ENCODE measurements at places on chromosomes 13 and 19.

- no peak for DNase-seq
These were observed 4.9 kb upstream of the DMKN start for GRCh38 chr19:35518313-35518712.

DNA sequence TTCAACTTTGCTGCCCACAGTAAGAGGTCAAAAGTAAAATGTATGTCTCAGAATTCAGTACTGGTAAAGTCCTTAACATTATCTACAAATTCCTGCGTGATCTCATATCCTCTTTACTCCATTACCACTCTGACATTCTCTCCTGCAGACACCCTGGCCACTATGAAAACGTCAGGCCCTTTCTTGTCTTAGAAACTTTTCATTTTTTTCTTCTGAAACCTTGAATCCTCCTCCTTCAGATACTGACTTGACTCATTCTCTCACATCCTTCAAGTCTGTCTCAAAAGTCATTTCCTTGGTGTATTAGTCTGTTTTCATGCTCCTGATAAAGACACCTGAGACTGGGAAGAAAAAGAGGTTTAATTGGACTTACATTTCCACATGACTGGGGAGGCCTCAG is 262.3 kb downstream of the POU4F1 start:
- no peak for DNase-seq

DNA sequence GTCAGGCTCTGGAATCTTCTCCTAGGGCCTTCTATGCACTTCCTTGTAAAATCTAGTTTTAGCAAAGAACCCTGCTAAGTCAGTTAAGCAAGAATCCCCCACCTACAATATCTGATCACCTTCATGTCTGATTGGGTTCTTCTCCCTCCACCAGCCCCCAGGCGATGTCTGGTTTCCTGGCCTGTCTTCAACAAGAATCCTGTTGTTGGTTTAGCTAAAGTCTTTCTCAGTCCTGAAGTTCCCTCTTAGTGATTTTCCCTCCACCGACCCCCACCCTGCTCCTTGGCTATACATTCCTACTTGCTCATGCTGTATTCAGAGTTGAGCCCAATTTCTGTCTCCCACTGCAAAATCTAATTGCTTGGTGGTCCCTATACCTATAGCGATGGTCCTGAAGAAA is 35.2 kb upstream of the SLC46A3 start:
- DNase-seq = peak; percentile 74

DNA sequence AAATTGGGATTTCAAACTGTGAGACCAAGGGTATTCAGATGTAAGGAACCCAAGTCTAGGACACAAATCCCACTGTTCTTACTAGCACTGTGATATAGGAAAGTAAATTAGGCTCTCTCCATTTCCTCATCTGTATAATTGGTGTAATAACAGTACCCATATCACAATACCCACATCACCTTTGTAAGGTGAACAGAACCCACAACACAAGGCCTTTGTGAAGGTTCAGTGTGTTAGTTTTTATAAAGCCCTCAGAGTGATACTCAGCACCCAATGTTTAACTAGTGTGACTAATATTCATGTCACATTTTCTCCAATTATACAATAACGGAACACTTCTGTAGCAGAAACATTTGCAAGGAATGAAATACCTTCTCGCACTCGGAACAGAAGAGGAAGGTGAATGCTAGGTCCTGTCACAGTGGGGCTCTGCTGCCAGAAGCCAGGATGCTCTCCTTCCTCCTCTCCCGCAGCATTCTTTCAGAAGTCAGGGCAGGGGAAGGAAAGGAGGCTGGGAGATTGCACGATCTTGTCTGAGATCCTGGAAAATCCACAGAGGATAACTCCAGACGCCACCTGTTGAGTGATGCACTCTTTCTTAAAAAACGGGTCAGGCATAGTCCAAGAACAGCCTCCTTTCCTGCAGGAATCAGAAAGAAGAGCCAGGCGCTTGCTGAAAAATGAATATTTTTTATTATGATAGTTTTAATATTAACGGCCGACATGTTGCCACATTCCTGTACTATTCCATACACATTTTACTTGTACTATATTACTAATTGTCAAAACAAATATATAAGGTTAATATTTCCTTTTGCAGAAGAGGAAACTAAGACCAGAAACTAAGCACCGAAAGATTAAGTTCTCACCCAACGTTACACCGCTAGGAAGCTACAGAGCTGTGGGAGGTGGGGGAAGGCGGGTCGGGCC is 762 bp downstream of the ZNF45 start:
- DNase-seq = no peak

GRCh38 chr13:53121919-53122318 is 93.3 kb downstream of the OLFM4 start:
- no peak for DNase-seq

GRCh38 chr19:3684054-3684816 is 16.0 kb downstream of the PIP5K1C start:
- DNase-seq = no peak

DNA sequence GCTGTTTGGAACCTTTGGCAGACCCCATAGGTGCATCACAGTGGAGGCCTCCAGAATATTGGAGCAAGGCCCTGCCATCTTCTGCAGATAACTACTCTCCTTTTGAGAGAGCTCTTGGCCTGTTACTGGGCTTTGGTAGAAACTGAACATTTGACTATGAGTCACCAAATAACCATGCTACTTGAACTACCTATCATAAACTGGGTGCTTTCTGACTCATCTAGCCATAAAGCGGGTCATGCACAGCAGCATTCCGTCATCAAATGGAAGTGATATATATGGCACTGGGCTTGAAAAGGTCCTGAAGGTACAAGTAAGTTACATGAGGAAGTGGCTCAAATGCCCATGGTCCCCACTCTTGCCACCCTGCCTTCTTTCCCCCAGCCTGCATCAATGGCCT is 782.5 kb upstream of the SLITRK6 start:
- DNase-seq = no peak

- no peak for DNase-seq
These were observed 91.0 kb upstream of the RAP2A start for GRCh38 chr13:97342936-97343335.

- no peak for DNase-seq
These were observed 8.7 kb upstream of the INSL3 start for GRCh38 chr19:17829855-17830566.

DNA sequence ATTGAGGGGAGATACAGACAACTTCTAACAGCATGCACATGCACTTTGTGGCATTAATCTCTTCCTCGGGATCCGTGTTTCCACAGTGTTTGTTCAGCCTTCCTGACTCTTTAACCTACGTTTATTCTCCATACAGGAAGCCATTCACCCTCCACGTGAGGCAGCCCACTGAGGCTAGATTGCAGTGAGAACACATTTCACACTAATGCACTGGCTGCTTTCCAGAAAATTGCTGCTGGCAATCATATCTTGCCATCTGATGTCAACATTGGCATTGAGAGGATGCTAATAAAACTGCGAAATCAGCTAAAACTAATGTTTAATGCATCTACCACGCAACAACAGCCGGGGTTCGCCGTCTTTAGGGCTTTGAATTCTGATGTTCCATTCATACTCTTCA is 30.0 kb downstream of the DCLK1 start:
- DNase-seq = no peak

GRCh38 chr19:43664018-43664417 is 6.0 kb downstream of the PLAUR start:
- no peak for DNase-seq

DNA sequence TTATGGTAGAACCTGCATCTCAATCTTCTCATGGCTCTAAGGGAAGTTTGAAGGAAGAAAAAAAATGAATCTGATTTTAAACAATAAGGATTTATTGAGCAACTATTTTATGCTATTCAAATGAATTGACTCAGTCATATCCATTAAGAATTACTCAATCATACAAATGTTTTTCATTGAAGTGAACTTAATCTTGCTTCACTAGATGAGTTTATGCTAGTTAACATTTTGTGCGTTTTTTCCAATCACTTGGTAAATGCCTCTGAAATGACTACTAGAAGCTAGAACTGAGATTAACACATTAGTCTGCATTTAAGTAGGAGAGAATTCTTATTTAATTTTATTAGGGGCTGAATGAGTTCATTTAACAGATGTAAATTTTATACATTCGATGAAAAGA is 25.2 kb downstream of the RXFP2 start:
- DNase-seq = no peak

DNA sequence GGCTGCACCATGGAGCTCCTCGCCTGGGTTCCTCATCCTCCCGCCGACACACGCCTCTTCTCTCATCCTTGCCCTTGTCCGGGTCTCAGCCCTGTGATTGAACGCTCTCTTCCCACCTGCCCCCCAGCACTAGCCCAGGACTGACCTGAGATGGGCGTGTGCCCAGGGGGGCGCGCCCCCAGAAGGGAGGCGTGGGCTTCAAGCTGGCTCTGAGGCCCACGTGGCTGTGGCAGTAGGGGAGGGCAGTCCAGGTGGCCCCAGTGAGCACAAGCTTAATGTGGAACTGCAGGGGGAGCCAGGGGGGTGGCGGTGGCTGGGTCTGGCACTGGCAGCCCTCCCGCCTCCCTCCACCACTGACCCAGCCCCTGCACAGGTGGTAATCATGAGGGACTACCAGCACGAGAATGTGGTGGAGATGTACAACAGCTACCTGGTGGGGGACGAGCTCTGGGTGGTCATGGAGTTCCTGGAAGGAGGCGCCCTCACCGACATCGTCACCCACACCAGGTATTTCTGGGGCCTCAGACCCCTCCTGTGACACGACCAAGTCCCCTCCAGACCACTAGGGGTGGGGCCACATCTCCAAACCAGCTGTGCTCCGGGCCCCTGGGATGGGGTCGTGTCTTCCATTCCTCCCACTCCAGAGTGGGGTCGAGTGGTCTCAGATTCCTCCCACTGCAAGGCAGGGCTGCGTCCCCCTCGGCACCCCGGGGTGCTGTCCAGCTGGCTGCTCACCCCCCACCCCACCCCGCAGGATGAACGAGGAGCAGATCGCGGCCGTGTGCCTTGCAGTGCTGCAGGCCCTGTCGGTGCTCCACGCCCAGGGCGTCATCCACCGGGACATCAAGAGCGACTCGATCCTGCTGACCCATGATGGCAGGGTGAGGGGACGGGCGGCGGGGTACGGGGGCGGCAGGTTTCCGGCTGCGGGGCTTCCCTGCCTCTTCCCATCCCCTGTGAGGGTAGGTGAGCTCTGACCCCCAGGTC is 21.9 kb upstream of the NCCRP1 start:
- no peak for DNase-seq

GRCh38 chr13:50629497-50629896 is 214.0 kb downstream of the DLEU7 start:
- DNase-seq = no peak

- no peak for DNase-seq
These were observed at the start of gene ONECUT3 for GRCh38 chr19:1752757-1753728. ONECUT3 (plus strand) TSS chr19:1753506; CDS start chr19:1753663, 157 bp downstream.

- peak; percentile 88 for DNase-seq
These were observed 46.2 kb downstream of the DCT start for GRCh38 chr13:94433055-94433961.

GRCh38 chr13:75468098-75468497 is 13.9 kb downstream of the TBC1D4 start:
- DNase-seq = no peak

DNA sequence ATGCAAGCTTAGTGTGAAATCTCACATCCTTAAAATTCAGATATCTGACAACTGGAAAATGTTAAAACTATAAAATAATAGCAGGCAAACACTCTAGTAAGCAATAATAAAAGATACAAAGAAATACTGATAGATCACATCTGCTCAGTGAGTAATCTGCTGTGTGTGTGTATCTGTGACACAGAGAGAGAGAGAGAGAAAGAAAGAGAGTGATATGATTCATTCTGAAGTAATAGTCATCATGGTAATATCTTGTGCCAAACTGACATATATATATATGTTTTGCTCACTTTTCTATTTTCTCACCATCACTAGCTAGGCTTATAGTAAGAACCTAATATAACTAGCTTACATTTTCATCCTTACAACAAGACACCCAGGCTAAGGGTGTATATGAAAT is 288.0 kb upstream of the SLITRK6 start:
- no peak for DNase-seq

GRCh38 chr13:33994198-33994597 is 176.2 kb downstream of the RFC3 start:
- no peak for DNase-seq

GRCh38 chr19:11437955-11438354 is 2.5 kb downstream of the PRKCSH start:
- no peak for DNase-seq

DNA sequence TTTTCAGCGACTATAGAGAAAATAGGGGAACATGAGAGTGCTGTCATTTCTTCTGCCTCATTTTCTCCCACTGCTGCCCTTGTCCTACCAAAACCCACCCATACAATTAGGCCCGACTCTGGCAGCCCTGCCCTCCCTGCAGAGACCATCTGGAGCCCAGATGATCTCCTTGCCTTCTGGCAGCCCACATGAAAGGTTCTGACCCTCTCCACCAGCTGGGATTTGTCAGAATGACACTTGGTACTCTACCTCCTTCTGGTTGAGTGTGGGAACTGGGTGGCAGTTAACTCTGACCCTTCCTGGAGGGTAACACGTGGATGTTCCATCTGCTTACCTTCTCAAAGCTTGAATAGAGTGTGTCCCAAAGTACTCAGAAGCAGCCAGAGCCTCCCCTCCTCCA is 21.0 kb upstream of the SIAH3 start:
- no peak for DNase-seq

GRCh38 chr19:52739576-52739975 is 4.7 kb upstream of the ZNF611 start:
- DNase-seq = no peak

- DNase-seq = no peak
These were observed 383.1 kb upstream of the GPC6 start for GRCh38 chr13:92843549-92843948.

GRCh38 chr13:30762643-30763042 is 27.3 kb downstream of the ALOX5AP start:
- DNase-seq = no peak

- no peak for DNase-seq
These were observed 7.5 kb upstream of the ARRDC2 start for GRCh38 chr19:18000480-18000914.

- DNase-seq = no peak
These were observed 4.7 kb upstream of the MVB12A start for GRCh38 chr19:17415121-17415520.

- no peak for DNase-seq
These were observed 69.1 kb downstream of the ARHGEF18 start for GRCh38 chr19:7417671-7418324.

DNA sequence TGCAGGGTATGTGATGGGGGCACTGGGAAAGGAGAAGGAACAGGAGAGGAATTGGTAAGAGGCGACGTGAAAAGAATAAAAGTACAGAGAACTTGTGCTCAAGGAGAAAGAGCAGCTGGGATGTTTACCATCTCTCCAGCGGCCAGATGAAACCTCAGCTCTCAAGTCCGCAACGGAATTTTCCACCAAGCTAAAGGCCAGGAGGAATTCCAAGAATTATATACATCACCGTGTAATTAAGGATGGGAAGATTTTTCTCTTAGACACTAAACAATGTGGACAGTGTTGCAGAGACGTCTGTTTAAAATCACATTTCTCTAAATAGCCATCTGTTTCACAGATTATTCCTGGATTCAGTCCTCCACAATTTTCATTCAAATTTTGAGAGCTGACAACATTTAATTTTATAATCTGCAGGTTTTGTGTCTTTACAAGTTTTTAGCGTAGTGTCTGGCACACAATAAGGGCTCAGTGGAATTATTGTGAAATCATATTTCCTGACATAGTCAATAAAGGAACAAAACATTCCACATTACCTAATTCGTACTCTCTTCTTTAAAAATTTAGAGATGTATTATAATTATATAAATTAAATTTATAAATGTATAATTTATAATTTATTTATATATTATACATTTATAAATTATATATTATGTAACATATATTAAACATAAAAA is 23.0 kb upstream of the USP29 start:
- no peak for DNase-seq

- no peak for DNase-seq
These were observed 412.5 kb upstream of the PCDH9 start for GRCh38 chr13:67642657-67643056.
